Stimulated activated CD4-positive, alpha-beta T cell treated with anti-CD3 and anti-CD28 coated beads, Interleukin-15, amount 100 ng/mL, for 1 hour (primary cell): ENCODE measurements at places on chromosomes 4 and X.

- DNase-seq: no peak
Measured at GRCh38 chr4:26369581-26369980, 48.8 kb downstream of the RBPJ start.

GRCh38 chr4:77834403-77834802, 15.2 kb upstream of the CNOT6L start:
- no peak for DNase-seq

- no peak for DNase-seq
Measured at GRCh38 chr4:78059524-78059889, 2.4 kb downstream of the FRAS1 start.

- DNase-seq: no peak
Measured at GRCh38 chrX:44651358-44651757, 108.7 kb upstream of the FUNDC1 start.

DNA sequence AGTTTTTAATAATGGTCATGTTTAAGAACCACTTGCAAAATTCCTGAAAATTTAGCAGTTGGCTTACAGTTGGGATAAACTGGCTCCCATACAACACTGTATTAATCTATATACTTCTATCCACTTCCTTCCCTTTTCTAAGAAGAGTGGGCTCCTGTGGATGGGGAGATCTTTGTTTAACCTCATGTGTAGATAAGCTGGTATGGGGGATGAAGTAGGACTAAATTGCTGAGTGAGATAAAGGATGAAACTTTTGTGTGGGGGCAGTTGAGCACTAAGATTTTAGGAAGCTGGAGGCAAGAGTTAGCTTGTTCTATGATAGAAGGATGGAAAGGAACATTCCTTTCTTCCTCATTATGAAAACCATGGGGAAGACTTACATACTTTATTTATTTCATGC, 54.6 kb upstream of the ATP8A1 start:
- no peak for DNase-seq

DNA sequence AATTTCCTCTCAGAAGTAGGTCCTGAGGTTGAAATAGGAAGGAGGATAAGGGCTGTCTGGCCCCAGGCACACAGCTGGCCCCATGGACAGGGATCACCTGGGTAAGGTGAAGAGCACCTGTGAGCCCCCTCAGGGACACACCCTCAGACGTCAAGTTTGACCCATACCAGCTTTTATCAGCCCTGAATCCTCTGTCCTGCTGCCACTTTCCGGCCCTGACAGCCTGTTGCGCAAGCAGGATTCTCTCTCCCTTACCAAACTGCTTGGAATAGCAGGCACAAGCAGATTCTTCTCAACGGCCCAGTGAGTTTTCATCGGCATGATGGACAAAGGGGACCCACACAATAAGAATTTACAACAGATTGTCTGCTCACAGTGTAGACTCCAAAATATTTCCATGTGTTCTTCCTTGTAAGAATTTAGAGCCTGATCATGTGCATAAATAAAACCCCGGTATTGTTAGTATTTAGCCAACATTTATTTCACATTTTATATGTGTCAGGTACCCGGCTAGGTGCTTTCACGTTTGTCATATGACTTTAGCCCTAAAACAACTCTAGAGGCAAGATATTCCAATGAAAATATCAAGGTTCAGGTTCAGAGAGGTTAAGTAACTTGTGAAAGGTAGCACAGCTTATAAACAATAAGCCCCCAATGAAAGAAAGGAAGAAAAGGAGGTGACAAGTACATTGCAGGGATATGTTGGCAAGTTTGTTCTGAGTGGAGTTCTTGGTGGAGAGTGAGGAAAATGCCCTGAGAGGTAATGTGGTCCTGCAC, 107.2 kb upstream of the KIT start:
- no peak for DNase-seq

DNA sequence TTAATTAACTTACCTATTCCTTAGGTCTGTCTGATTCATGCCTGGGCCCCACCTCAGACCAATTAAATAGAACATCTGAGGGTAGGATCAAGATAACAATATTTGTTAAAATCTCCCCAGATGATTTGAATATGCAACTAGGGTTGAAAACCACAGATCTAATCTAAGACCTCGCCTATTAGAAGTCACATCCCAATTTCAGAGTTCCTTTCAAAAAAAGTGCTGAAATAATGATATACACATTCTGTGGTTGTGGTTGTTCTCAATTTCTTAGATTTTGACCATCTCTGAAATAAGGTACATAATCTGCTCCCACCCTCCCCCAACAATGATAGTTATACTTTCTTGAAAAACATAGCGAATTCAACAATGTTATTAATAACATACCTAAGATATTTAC, 27.7 kb downstream of the NIPAL1 start:
- no peak for DNase-seq

GRCh38 chr4:158810487-158811215, 41.8 kb downstream of the FNIP2 start:
- DNase-seq: no peak

DNA sequence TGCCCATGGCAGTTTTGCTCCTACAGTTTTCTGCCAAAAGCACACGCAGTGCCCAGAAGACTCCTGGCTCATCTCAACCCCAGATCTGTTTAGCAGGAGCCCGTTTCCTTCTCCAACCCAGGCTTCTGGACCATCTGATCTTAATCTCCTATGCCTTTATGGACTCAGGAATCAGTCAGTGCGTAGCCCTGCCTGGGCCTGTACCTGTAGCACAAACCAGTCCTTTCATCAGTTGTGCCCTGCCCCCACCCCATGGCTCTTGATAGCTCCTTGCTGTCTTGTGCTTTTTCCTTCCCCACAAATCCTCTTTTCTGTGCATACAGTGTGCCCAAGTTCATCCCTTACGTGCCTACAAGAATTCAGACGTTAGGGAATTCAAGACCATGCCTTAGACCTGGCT, 1.5 kb downstream of the ZNF718 start:
- no peak for DNase-seq

- DNase-seq: no peak
Measured at GRCh38 chrX:584572-584971, 46.0 kb upstream of the SHOX start.

- no peak for DNase-seq
Measured at GRCh38 chrX:108396986-108397385, 41.2 kb downstream of the COL4A6 start.

DNA sequence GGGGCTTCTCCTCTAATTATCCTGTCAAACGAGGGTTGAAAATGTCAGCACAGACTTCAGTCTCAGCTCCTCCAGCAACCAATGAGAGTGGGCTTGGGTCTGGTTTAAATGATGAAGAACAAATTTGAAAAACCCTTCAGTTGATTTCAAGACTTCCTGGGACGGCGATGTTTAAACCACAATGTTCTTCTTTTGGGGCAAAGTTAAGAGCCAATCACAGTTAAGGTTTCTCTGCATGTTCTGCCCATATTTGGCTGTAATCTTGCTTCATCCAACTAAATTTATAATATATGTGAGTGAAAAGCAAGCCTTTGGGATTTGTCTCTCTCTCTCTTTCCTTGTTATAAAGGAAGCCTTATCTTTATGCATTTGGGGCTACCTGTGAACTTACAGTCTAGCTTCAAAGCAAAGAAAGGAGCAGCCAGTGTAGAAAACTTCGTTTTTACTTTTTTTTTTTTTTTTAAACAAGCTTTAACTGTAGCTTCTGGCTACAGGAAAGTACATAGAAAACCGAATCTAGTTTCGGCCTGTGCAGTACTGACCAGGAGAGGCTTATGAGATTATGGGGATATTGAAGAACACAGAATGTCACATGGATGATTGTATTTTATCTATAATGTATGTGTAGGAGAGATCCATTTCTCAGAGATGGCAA, 46.8 kb upstream of the FAM9C start:
- no peak for DNase-seq

DNA sequence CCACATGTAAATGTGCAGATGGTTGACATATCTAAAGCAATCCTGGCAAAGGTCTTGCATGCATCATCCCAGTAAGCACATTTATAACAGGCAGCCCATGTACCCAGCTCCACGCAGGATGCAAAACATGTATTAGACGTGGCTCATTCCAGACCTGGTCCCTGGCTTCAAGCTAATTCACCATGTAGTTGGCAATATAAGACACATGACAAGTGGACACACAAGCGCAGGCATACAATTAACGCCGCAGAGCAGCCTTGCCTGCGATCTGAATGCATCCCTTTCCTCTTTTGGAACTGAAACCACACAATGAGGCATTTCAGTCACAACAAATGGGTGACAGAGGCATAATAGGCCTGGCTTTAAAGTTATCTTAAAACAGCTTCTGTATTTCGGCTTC, 114.5 kb upstream of the TRIM2 start:
- no peak for DNase-seq

DNA sequence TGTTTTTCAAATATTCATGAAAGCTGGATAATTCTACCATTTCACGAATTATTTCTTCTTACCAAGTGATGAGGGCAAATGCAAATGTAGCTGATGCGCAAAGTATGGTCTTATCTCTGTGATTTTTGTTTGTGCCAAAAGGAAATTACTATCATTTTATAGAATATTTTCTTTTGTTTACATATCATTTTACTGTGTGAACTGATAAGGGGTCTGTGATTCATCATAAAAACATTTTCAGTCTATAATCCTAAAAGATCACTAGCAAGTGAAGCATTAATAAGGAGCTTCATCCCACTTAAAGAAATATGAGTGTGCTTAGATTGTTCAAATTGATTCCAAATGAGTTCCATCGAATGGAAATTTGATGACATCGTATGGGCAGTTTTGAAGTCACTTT, 694 bp downstream of the CSN3 start:
- DNase-seq: no peak

DNA sequence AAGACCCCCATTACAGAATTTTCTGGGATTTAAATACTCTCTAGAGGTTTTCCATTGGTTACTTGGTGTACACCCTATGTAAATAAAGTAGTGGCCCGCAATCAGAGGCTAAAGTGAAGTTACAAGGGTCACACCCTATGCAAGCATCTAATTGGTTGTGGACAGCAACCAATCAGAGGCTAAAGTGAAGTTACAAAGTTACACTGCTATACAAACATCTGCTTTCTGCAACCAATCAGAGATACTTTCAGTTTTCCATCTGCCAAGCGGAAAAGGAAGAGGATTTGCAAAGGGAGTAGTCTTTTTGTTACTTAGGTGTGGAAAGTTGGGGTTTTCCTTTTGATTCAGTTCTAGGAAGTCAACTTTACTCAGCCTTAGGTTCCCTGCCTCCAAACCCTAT, 2.0 kb upstream of the ATRX start:
- no peak for DNase-seq
